ENCODE measurements at places on chromosomes 5 and 9.
A peak's percentile ranks its signal among the peaks of the same experiment; 100 is the strongest.

DNA sequence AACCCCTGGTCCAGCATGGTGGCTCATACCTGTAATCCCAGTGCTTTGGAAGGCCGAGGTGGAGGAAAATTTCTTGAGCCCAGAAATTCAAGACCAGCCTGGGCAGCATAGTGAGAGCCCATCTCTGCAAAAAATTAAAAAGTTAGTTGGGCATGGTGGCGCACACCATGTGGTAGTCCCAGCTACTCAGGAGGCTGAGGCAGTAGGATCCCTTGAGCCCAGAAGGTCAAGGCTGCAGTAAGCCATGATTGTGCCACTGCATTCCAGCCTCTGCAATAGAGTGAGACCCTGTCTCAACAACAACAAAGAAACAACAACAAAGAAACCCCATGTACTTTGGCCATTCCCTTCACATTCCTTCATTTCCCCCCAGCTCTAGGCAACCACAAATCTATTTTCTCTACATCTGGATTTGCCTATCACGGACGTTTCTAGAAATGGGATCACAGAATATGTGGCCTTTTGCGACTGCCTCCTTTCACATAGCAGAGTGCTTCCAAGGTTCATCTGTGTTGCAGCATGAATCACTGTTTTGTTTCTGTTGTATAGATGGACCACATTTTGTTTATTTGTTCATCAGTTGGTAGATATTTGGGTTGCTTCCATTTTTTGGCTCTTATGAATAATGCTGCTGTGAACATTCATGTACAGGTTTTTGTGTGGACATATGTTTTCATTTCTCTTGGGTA, 17.9 kb downstream of the MIGA2 start:
- peak; percentile 12 for DNase-seq

- DNase-seq: no peak
These were observed 141.9 kb downstream of the OXCT1 start for GRCh38 chr5:41728281-41728680.

GRCh38 chr5:39014561-39014960, 59.6 kb downstream of the RICTOR start:
- DNase-seq: peak; percentile 65

DNA sequence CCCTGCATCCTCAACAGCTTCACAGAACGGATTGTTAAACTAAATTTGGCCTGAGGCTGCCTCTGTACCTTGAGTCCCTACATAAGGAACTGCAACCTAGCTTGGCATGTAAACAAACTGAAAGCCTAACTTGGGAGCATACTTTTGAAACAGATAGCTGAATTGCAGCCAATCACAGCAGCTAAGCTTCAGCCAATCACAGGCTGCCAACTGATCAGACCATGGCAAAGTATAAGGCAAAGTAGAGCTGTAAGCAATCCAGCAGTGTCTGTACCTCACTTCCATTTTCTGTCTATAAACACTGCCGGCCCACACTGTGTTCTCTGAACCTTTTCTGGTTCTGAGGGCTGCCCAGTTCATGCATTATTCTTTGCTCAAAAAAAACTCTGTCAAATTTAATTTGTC, 8.9 kb upstream of the ZNF483 start:
- DNase-seq: peak; percentile 58

DNA sequence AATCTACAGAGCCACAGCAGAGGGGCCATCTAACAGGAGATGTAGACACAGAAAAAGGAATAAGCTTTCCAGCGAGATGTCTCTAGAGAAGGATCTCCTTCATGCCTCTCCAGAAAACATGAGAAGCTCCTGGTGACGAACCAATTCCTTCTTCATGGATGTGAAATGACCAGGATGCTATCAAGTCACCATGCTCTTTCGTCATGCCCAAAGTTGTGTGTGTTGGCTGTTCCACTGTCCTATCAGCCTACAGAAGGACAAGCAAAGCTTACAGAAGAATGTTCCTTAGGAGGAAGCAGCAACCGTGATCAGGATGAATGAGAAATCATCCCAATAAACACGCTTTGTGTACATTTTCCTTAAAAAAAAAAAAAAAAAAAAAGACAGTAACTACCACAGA, 54.4 kb downstream of the ALDH7A1 start:
- DNase-seq: no peak

GRCh38 chr5:1174122-1174936, 27.1 kb upstream of the SLC6A19 start:
- DNase-seq: peak; percentile 89

DNA sequence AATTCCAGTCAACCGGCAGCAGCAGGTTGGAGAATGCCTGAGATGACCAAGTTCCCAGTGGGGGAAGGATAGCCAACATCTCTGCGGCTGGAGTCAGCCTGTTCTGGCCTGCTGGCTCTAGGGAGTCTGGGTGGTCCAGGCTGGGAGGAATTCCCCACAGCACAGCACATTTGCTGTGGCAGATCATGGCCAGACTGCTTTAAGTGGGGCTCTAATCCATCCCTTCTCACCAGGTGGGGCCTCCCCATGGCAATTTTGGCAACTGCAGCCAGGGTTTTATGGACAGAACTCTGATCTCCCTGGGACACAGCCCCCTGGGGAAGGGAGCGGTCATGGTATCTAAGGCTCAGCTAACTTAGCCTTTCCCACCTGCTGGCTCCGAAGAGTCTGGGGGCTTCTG, 226.1 kb downstream of the DTWD2 start:
- no peak for DNase-seq

DNA sequence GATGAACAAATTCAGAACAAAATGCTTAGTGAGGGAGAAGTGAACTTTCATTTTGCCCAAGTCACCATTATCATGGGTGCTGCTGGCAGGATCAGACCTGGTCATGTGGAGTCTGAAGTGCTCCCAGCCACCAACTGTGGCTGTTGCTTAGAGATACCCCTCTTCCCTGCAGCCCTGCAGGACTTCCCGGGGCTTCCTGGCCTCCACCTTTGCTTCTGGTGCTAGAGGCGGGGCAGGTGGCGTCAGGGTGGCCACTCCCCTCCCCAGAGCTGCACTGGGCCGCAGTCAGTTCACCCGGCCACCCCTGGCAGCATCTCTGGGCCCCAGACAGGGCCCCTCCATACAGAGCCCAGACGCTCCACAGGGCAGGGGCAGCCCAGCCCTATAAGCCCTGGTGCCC, 30.0 kb upstream of the SLC12A7 start:
- DNase-seq: no peak

- no peak for DNase-seq
These were observed 216.8 kb downstream of the PBX3 start for GRCh38 chr9:125963932-125964331.

DNA sequence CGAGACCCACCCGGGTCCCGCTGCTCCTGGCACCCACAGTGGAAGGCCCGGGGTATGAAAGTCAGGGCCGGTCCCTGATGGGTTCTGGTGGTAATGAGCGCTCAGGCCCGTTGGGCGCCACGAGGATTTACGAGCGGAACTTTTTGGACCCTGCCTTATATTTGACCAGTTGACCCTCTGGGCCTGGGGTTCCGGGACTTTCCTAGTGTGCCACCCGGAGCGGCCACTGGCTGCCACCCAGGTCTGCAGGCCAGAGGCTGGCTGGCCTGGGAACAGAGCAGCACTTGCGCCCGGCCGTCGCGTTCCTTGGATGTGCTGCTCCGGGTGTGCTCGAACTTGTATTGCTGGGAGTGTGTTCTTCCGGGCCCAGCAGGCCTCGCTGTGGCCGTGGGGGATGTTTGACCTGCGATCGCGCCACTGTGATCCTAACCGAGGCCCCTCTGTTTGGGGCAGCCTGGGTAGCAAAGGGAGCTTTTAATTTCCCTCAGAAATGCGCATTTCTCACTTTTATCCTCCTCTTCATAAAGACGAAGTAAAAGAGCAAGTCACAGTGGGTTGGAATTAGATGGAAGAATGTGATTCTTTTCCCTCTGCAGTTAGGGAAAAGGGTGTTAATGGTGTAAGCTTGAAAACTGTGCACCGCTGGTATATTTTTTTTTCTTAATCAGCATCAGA, 1.2 kb downstream of the F2RL1 start:
- no peak for DNase-seq

DNA sequence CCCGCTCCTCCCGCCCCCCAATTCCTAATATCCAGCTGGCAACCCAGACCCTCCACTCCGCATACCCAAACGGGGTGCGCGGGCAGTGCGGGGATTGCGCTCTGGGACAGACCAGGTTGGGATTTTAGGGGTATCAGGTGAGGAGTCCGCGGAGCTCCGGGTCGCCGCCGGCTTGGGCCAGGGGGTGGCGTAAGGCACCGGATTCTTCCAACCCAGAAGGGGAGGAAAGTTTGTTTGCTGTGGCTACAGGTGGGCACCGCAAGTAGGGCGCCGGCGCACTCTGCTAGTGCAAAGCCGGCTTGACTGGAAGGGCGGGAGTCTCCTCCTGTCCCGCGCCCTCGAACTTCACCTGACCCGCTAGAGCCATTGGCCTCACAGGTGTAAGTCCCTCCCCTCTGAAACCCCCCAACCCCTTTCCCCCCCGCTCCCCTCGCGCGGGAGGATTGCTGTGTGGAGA, 709 bp downstream of the IQGAP2 start:
- no peak for DNase-seq

DNA sequence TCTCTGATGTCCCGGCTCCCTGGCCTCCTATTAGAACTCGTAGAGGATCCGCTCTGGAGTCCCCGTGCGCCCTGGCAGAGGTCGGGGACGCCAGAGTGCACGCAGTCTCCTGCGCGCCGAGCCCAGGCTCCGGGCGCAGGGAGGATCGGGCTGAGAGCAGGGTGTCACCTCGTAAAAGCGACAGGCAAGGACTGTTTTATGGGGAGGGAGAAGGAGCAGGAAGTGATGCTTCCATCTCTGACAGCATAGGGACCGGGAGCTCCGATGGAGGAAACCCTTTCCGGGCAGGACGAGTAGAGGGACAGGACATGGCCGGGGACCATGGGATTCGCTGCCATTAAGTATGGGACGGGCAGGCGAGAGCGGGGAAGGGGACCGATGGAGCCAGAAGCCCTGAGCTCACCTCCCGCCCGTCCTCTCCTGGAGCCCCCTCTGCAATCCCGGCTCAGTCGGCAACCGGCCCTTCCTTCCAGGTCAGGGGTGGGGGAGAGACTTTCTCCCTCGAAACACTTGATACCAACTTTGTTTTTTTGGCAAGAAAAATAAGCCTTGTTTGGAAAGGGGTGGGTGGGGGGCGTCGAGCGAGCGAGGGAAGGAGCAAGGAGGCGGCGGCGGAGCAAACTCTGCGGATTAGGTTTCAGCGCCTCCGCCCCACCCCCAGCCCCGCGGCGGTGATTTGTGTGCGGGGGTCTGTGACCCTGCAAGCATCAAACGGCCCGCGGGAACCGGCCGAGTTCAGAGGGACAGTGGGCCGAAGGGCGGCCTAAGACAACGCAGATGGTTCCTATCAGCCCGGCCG, 12.6 kb downstream of the LMX1B start:
- peak; percentile 26 for DNase-seq

- no peak for DNase-seq
These were observed 164.7 kb downstream of the RFX3 start for GRCh38 chr9:3361116-3361515.

DNA sequence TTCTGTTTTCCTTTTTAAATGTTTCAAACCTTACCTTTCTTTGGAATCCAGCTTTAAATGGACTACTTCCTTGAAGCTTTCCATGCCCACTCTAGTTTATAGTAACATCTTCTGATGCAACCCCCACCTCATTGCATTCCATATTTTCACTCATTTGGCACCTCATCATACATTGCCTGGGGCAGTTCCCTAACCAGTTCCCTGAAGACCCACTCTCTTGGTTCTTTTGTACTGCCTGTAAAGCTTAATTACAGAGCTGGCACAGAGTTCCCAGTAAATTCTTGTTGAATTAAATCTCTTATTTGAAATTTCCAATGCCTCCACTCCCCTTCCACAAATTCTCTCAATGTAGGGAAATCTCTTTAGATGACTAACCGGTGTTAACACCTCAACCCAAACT, 257.2 kb downstream of the ARRDC3 start:
- DNase-seq: peak; percentile 32

GRCh38 chr9:134570711-134571325, 70.8 kb upstream of the COL5A1 start:
- DNase-seq: no peak

DNA sequence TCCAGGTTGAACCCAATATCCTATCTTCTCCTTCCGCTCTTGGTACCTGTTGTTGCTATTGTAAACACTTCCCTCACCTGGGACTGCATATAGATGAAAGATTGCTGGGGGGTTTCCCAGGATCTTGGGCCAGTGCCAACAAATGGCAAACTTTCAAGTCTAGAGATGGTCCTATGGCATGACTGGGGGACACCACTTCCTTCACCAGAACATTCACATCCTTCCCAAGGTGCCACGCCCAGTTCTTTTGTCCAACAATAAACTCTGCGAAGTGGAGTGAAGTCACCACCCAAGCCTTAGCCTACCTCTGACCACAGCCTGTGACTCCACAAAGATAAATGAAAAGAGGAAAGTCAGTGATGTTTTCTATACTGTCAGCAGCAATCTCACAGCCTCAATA, 34.4 kb downstream of the DOCK8 start:
- peak; percentile 77 for DNase-seq

DNA sequence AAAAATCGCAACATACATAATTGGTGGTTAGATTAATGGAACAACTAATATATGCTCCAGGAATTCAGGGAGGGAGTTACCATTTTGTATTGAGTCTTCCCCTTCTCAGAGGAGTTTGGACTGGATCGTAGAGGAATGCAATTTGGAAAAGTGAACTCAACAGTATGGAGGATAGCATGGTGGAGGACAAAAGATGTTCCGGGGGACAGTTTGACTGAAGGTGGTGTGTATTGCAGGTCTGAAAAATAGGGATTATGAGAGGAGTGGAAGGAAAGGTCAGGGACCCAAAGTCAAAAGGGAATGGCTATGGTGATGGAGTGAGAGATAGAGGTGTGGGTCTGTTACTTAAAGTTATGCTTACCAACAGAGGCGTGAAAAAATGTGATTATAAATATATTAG, 1.5 kb downstream of the DNAJC21 start:
- no peak for DNase-seq

DNA sequence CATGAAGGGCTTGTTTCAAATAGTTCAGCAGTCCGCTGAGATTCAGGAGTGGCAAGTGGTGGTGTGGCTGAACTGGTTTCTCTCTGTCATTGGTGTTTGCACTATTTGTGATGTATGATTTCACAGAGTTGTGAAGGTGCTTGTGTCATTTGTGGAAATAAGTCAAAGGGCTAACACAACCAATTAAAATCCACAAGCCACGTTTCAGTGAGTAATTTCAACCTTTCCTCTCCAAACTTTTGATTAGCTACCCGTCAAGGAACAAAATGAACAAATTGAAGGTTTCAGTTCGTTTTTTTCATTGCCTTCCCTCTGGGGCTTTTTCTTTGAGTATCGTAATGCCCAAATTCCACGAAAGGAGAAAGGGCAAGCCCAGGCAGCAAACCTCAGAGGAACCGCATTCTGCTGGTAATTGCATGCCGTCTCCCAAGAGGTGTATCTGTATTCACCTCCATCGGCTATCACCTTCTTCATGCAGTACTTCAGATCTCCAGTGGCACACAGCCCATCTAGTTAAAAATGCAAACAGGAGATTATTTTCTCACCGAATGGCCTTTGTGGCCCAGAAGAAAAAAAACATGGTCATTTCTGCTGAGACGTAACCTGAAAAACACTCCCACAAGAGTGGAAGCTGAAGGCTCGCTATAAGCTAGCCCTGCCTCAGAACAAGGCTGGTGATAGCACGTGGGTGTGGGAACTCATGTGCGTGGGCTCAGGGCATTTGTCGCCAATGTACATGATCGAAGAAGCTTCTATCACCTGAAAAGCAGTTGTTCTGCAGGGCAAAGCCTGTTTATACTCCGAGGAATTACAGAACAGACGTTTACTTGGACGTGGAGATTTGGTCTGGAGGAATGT, 197.1 kb downstream of the NR3C1 start:
- no peak for DNase-seq

Data from M059J (cell line).